GM13976 (cell line): ENCODE measurements at places on chromosomes 11 and 22.

- no peak for DNase-seq
Observed at GRCh38 chr11:101582236-101582988, 1.4 kb downstream of the TRPC6 start.

- no peak for DNase-seq
Observed at GRCh38 chr11:132744771-132745170, 787.5 kb downstream of the OPCML start.

- no peak for DNase-seq
Observed at GRCh38 chr11:118106789-118107335, 20.1 kb upstream of the SMIM35 start.

DNA sequence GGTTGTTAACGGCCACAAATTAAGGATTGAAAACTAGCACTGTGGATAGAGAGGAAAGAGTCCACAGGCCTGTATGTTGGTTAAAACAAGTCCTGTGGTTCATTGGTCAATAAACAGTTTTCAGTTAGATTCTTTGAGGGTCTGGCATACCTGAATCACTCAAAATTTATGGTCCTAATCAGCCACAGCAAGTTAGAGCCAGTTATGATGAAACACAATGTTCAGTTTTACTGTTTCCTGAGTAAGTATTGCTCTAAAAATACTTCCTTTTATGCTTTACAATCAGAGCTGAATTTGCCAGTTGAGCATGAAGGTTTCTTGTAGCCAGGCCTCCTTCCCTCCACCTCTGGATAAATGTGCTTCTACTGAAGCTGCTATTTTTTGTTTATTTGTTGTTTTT, 12.9 kb upstream of the CAT start:
- DNase-seq: no peak

DNA sequence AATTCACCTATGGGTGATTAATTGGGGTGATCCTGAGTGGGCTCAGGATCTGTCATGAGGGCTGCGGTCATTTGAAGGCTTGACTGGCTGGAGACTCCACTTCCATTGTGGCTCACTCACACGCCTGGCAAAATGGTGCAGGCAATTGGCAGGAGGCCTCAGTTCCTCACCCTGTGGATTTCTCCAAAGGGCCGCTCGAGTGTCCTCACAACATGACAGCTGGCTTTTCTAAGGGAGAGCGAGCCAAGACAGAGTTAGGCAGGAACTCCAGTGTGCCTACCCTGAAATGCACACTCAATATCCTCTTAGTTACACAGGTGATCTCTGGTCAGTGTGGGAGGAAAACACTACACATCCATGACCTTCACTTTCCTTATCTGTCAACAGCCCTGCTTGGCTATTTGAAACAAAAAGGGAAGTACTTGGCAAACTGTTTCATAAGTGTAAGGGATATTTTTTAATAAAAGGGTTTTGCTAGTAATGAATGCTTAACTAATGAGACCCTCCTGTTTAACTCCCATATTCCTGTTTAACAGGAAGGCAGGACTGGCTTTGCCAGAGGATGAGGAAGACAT, 25.7 kb downstream of the OSBP2 start:
- DNase-seq: no peak

DNA sequence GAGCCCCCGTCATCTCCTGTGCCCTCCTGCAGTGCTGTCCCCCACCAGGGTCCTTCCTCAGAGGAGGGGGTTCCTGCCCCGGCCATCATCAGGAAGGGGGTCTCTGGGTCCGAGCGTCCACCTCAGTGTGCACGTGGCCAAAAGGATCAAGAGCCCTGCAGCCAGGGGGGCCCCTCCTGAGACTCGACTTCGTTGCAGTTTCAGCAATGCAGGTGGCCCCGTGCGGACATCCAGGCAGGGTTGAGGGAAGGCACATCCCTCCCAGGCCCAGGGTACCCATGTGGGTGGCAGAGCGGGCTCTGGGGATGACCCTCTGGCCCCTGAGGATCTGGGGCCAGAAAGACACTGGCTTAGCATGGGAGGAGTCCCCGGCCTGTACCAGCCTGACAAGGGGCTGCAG, 41.3 kb downstream of the LRP5 start:
- no peak for DNase-seq

- DNase-seq: no peak
Observed at GRCh38 chr11:107834995-107835394, 23.6 kb downstream of the SLC35F2 start.
